Myocyte (in vitro differentiated cells): ENCODE measurements at places on chromosomes 11 and 22. TPM values are rescaled to one million over a fixed set of nuclear protein-coding genes. Genes with fewer than 3 reads are reported as not detected.

ZNF143 gene
- total RNA-seq, result 21.0 and 27.9 TPM in 2 replicates

GRCh38 chr11:119236490-119236889 is 30.4 kb downstream of the CBL start:
- DNase-seq, result no peak

KDM4D gene
- total RNA-seq, result 0.88 and 1.6 TPM in 2 replicates

- no peak for DNase-seq
Measured at GRCh38 chr11:68279676-68280075, 7.9 kb upstream of the C11orf24 start.

- DNase-seq, result peak; percentile 100
Measured at GRCh38 chr11:59615637-59616395, at the start of gene OSBP. Gene OSBP (minus strand): TSS chr11:59615774. CDS start chr11:59615664, 110 bp downstream.

DNA sequence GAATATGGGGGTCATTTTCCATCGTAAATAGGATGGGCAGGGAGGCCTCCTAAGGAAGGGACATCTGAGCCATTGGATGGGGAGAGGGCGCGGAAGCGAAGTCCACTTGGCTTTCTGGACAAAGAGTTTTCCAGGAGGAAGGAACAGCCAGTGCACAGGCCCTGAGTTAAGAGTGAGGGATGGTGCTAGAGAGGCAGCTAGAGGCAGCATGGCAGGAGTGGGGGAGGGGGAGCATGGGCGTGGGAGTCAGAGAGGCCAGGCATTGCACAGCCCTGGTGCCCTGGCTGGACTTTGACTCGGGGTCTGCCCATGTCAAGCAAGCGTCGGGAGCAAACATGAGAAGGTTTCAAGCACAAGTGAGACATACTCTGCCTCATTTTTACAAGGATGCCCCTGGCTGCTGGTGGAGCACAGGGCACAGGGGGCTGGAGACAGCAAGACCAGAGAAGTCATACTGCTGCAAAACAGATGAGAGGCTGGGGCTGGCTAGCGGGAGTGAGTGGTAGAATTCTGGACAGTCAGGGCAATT is 9.0 kb downstream of the GNAZ start:
- no peak for DNase-seq

DNA sequence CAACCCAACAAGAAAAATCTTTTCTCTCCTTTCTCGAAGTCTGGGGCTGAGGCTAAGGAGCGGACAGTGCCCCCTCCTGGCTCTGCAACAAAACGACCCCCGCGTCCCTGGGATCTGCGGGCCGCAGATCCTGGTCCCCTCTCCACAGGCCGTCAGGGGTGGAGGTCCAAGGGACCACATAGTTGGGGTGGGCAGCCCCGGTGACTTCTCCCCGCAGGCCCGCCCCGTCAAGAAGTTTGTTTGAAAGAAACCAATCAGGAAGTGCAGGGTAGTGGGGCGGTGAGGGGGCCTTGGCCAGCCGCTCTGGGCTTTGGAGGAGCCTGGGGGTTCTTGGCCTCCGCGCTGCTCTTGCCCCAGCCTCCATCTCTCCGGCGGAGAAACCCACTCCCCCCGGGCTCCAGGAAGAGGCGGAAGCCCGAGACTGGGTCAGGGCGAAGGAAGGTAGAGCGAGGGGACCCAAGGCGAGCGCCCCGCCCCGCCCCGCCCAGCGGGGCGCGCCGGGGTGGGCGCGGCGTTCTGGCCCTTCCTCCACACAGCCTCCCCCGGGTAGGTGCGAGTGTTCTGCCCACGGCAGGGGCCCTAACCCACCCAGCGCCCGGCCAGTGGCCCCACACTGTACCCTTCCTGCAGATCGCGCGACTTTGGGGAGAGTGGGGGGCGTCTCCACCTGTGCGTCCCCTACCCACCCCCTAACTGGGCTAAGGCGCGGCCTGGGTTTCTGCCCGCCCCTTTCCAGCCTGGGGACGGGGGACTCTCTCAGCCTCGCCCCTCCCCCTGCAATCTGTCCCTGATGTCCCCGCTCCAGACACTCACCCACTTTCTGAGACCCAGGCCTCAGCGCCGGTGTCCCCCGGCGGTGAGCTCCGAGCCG is 1.3 kb downstream of the TP53I11 start:
- DNase-seq, result no peak

DNA sequence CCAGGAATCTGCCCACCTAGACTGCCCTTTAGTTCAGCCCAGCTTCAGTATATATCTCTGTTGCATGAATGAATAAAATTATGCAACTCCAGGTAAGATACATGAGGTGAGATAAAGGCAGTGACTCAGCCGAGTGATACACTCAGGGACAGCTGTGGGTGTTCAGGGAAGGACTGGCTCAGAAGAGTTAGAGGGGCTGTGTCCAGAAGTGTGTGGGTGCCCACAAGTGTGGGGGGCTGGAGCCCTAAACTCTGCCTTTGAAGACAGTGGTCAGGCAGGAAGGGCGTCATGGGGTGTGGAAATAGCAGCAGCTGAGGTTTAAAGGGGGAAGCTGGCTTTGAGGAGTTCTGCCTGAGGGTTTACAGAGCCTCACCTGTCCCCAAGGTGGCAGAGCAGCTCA is 8.3 kb downstream of the FTH1 start:
- no peak for DNase-seq

SEPTIN3 gene
- not detected in 2 replicates for total RNA-seq

- no peak for DNase-seq
Measured at GRCh38 chr11:104338186-104338585, 174.2 kb upstream of the PDGFD start.

SERHL2 gene
- 1.6 and 2.8 TPM in 2 replicates for total RNA-seq

PPP1CA gene
- 229 and 241 TPM in 2 replicates for total RNA-seq

- DNase-seq, result no peak
Measured at GRCh38 chr11:68099474-68100405, 21.4 kb downstream of the CHKA start.
